ENCODE measurements at places on chromosomes 7 and 10. TPM values are rescaled to one million over a fixed set of nuclear protein-coding genes. Genes with fewer than 3 reads are reported as not detected.

DNA sequence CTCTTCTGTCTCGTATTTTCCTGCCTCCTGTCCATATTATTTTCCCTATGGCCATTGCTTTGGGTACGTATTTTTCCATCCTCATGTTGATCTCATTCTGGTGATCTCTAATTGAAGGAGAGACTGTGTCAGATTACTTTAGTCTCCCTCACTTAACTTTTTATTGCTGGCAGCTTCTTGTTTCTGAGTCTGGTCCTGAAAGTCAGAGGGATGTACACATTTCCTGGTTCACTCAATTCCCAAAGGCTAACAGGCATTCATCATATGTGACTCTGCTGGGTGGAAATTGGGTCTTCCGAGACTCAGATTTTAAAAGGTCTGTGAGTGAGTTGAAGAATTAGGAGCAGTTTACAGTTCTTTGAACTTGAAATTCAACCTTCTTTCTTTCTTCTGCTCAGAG lies 10.9 kb downstream of the UMAD1 start:
- DNase-seq, result no peak

Gene ATP6V0A4
- total RNA-seq, result not detected

Gene RTKN2
- total RNA-seq, result 11.9 TPM

Gene INHBA
- total RNA-seq, result 20.0 TPM

Gene SLC16A12
- 0.90 TPM for total RNA-seq

Gene FAM25C
- not detected for total RNA-seq

Gene C10orf53
- not detected for total RNA-seq
